ENCODE measurements at places on chromosomes 5 and 9.

DNA sequence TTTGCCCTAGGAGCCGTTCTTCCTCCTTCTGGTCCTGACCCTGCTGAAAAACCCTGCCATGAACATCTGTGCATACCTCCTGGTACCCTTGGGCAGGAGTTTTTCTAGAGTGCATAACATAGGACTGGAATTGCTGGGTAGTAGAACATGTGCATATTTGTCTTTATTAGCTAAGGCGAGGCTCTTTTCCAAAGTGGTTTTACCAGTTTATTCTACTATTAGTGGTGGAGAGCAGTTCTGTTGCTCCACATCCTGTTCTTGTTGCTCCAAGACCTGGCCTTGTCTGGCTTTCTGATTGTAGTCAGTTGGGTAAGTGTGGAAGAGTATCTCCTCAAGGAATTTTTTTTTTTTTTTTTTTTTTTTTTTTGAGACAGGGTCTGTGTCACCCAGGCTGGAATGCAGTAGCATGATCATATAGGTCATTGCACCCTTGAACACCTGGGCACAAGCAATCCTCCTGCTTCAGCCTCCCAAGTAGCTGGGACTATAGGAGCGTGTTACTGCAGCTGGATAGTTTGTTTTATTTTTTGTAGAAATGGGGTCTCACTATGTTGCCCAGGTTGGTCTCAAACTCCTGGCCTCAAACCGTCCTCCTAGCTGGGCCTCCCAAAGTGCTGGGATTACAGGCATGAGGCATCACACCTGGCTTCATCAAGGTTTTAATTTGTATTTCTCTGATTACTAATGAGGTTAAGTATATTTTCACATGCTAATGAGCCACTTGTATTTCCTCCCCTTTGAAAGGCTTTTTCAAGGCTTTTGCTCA, 85.2 kb downstream of the SPRY4 start:
- DNase-seq: no peak

DNA sequence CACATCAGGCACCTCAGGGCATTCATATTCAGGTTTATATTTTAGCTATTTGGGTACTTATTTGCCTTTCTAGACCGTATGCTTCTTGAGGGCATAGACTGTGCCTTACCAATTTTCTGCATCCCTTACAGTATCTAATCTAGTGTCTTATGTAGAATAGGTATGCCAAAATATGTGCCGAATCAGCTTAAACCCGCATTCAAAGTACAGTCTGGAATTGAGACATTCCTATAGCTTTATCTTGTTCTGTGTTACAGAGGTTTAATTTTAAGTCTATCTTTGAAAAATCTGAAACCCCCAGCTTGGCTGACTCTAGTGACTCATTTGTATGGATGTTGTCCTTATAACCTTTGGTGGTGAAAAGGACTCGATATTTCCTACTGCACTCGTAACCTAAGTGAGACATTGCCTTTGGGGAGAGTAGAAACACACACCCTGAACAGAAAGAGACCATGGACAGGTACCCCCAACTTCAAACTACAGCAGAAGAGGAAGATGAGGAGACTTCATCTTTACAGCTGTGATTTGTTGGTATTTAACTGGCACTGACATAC, 27.0 kb upstream of the TMOD1 start:
- no peak for DNase-seq

DNA sequence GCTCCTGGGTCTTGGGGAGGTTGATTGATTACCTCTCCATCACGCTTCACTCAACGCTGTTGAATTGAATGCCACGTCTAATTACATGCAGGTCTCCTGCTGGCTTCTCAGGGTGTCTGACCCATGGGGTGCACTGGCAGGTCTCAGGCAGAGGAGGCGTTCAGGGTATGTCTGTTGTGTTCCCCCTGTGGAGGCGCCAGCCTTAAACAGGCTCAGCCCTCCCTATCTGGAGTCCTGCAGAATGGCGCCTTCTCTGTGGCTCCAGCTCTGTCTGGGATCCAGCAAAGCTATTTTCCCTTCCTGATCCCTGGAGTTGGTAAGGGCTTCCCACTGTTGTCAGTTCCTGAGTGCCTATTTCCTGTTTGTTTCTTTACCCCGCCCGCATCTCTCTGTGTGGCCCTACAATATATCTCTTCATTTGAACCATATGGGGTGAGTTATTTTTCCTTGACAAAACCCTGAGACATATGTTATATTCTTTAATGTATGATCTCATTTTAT, 150.0 kb downstream of the NTRK2 start:
- no peak for DNase-seq

DNA sequence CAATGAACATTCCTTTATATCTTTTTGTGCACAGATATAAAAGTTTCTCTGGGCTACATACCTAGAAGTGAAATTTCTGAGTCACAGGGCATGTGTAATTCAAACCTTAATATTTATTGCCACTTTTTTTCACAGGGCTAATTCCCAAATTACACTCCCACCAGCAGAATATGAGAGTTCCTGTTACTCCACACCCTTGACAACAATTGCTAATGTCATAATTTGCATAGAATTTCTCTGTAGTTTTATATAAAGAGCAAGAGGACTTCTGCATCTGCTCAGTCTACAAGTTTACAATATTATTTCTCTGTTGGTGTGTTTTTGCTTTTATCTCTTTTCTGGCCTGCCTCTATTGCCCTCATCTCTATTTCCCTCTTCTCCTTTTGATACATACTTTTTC, 518.5 kb downstream of the ZNF608 start:
- no peak for DNase-seq

DNA sequence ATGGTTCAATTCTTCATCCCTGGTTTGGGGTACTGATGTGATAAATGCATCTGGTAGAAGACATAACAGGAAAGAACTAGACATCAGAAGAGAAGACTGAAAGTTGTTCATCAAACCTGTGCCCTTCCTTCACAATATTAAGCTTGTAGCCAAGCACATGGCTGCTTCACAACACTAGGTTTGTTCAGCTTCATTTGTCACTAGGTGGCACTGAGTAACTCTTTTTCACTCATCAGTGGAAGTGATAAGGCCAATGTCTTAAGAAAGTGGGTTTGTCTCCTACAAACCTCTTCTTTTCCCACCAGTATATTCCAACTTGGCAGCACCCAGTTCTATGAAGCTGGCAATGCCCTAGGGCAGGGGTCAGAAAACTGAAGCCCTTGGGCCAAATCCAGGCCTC, 26.9 kb downstream of the ZNF484 start:
- no peak for DNase-seq

DNA sequence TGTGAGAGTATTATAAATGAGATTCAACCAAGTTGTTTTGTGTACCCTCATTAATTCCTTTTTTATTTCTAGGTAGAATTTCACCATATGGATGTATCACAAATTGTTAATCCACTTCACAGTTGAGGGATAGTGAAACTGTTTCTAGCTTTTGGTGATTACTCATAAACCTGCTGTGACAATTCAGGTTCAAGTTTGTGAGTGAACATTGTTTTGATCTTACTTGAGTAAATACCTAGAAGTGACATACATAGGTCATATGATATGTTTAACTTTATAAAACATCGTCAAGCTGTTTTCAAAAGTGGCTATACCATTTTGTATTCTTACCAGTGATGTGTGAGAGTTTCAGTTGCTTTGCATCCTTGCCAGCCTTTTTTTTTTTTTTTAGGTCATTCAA, 112.9 kb downstream of the CAMK4 start:
- no peak for DNase-seq

- DNase-seq: no peak
These were observed 319.8 kb downstream of the ASTN2 start for GRCh38 chr9:117095081-117095480.

DNA sequence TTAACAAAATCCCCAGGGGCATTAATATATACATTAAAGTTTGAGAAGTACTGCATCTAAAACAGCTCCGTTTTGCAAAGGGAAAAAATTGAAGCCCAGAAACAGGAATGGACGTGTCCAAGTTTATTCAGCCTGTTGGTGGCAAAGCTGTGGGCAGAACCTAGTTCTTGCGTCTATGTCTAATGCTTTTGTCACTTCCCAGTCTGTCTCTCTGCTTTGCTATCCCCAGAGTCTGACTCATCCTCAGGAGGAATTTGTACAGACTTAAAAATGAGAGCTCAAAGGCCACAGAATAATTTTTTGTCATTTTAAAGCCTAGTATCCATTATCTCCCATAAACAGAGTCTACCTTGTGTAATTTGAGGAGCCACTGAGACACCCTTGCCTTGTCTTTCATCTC, 330.9 kb upstream of the GRIA1 start:
- no peak for DNase-seq

GRCh38 chr5:122907276-122907675, 61.9 kb downstream of the SNX24 start:
- DNase-seq: no peak

DNA sequence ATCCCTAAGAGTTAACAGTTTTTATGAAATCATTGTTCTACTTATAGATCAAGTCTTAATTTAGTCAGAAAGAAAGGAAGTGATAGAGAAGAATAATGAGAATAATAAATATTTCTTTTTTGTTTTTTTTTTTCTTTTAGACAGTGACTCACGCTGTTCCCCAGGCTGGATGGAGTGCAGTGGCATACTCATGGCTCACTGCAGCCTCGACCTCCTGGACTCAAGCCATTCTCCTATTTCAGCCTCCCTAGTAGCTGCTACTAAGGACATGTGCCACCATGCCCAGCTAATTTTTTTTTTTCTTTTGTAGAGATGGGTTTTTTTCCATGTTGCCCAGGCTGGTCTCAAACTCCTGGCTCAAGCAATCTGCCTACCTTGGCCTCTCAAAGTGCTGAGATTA, 11.0 kb downstream of the IFNA21 start:
- DNase-seq: no peak

DNA sequence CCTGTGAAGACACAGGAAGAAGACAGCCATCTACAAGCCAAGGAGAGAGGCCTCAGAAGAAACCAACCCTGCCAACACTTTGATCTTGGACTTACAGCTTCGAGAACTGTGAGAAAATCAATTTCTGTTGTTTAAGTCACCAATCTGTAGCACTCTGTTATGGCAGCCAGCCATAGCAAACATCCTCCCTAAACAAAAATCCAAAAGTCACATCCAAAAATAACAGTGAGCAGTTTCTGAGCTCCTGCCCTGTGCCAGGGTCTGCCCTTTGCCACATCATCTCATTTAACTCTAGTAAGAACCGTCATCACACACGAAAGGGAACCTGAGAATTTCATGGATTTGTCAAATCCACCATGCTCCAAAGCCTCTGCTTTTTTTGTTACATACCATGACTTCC, 118.8 kb downstream of the TRIM36 start:
- no peak for DNase-seq

DNA sequence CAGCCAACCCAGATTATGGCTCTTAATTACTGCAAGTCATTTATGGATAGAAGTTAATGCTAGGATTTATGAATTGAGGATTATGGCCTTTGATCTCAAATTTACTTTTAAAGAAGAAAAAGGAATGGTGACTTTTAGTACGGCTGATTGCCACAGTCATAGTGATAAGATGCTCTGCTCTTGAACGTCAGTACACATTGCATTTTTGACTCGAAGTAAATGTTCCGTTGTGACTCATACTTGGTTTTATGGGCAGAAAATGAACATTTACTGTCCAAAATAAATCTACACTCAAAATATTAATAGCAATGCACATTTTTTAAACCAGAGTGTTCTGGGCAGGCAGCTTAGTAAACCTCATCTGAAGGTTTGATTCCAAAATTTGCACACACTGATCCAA, 830 bp downstream of the ADAMTSL1 start:
- DNase-seq: no peak

DNA sequence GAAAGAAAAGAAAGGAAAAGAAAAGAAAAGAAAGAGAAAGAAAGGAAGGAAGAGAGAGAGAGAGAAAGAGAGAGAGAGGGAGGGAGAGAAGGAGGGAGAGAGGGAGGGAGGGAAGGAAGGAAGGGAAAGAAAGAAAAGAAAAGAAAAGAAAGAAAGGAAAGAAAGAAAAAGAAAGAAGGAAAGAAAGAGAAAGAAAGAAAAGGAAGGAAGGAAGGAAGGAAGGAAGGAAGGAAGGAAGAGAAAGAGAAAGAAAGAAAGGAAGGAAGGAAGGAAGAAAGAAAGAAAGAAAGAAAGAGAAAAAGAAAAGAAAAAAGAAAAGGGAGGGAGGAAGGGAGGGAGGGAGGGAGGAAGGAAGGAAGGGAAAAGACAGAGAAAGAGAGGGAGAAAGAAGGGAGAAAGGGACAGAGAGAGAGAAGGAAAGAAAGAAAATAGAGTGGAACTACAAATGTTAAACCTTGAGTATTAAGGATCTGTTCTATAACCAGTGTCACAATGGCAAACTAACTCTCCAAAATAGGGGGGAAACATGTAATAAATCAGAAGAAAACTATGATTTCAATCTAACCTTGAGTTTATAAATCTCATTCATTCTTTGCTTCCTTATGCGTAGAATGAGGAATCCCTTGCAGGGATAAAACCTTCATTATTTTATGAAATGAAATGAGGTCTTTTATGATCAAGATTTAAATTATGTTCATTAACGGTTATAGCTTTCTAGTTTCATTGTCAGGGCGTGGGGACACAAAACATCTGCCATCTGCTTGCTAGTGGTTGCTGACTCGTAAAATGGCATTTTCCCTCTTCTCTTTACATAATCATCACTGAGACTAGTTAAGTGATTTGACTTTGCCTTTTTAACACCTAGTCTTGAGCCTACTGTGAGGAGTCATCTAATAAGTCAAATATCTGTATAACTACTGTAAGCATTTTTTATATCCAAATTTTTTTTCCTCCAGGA, 40.7 kb upstream of the RAD23B start:
- no peak for DNase-seq

DNA sequence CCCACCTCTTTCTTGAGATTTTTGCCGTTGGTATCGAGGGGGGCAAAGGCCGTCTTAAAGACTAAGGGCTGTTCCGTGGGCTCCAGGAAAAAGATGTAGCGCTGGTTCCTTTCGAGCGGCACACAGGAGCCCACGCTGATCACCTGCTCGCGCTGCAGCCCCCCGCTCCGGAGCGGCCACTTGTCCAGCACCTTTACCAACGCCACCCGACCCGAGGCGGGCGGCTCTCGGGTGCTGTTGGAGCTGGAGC, 781 bp downstream of the NRG2 start:
- no peak for DNase-seq

DNA sequence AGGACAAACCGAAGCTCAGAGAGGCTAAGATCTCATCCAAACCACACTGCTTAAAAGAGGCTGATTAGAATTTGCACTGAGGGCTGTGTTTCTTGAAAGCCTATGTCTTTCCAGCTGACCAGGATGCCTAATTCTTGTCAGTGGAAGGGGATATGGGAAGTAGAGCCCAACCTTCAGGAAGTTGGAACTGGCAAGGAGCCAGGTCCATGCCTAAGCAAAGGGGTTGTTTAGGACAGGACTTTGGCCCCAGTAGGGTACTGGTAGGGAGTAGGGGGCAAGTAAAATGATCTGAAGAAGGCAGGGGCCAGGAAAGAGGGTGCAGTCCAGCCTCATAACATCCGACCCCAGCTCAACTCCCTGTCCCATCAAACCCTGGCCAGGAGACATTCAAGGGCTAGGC, 130.9 kb downstream of the GAS1 start:
- DNase-seq: no peak

Measured in stimulated activated naive CD8-positive, alpha-beta T cell treated with anti-CD3 and anti-CD28 coated beads, Interleukin-15, Interleukin-2, amounts not matched to agents 100 U/mL and 50 U/mL, for 24 hours (primary cell).